ENCODE measurements at places on chromosomes 2 and 18. TPM values are rescaled to one million over a fixed set of nuclear protein-coding genes. Genes with fewer than 3 reads are reported as not detected.

The HOXD12 gene
- total RNA-seq: not detected

The AQP12A gene
- not detected for total RNA-seq

The SPATA3 gene
- not detected for total RNA-seq

The GRB14 gene
- total RNA-seq: 0.36 TPM

The HTR2B gene
- total RNA-seq: not detected

The FNDC4 gene
- total RNA-seq: 8.5 TPM

The CHRND gene
- not detected for total RNA-seq

The ATL2 gene
- 52.2 TPM for total RNA-seq

The UGT1A6 gene
- total RNA-seq: 11.2 TPM

The FZD7 gene
- 3.0 TPM for total RNA-seq

The SERPINB11 gene
- 7.1 TPM for total RNA-seq

The PSTPIP2 gene
- total RNA-seq: 4.7 TPM

The LHCGR gene
- not detected for total RNA-seq

The CAPN13 gene
- total RNA-seq: 1.4 TPM

The SLC4A3 gene
- total RNA-seq: 3.0 TPM

The ALPI gene
- not detected for total RNA-seq

The KRTCAP3 gene
- total RNA-seq: 26.0 TPM

The TXNDC2 gene
- total RNA-seq: not detected

DNA sequence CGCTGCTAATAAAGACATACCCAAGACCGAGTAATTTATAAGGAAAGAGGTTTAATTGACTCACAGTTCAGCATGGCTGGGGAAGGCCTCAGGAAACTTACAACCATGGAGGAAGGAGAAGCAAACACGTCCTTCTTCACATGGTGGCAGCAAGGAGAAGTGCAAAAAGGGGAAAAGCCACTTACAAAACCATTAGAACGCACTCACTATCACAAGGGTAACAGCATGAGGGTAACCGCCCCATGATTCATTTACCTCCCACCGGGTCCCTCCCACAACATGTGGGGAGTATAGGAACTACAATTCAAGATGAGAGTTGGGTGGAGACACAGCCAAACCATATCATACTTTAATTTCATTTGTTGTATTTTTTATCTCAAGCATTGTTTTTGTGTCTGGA is 67.5 kb downstream of the ATP9B start:
- no peak for ATAC-seq

- no peak for ATAC-seq
These were observed 2.3 kb upstream of the INO80D start for GRCh38 chr2:206088248-206088647.

DNA sequence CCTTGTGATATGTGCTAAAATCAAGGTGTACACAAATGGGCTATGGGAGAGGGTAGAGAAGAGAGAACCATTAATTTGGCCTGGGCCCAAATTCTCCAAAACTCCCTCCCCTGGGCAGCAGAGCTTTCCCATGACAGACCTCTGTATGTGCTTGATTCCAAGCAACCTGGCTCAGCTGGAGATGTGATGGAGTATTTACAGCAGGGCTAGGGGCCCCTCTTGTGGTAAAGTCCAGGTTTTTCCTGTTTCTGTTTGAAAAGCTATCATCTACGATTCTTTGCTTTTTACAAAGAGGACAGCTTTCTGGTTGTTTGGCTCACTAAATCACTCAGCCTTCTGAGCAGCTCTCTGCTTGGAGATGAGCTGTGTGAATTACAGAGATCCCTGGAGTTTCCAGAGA is 40.3 kb downstream of the KCNS3 start:
- ATAC-seq: no peak

GRCh38 chr2:152627351-152627957 is 89.8 kb downstream of the PRPF40A start:
- ATAC-seq: no peak

GRCh38 chr2:151071382-151071781 is 190.3 kb downstream of the RBM43 start:
- ATAC-seq: no peak

GRCh38 chr2:144751142-144751905 is 231.4 kb upstream of the ZEB2 start:
- no peak for ATAC-seq

DNA sequence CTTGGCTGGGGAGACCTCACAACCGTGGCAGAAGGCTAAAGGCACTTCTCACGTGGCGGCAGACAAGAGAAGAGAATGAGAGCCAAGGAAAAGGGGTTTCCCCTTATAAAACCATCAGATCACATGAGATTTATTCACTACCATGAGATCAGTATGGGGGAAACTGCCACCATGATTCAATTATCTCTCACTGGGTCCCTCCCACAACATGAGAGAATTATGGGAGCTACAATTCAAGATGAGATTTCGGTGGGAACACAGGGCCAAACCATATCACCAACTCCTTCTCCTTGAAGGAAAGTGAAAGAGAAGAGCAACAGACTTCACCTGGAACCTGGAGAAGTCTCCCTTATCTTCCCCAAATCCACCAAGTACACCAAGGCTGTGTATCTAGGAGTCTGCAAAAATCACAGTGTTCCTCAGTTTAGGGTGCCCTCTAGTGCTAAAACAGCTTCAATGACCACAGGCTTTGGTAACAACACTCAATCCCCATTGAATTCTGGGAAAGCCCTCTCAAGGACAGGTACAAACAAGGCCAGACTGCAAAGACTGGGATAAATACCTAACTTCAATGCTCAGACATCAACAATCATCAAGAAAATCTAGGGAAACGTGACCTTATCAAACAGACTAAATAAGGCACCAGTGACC is 148.8 kb upstream of the SRD5A2 start:
- peak; percentile 71 for ATAC-seq

GRCh38 chr2:20208476-20208859 is 16.5 kb downstream of the SDC1 start:
- ATAC-seq: no peak

DNA sequence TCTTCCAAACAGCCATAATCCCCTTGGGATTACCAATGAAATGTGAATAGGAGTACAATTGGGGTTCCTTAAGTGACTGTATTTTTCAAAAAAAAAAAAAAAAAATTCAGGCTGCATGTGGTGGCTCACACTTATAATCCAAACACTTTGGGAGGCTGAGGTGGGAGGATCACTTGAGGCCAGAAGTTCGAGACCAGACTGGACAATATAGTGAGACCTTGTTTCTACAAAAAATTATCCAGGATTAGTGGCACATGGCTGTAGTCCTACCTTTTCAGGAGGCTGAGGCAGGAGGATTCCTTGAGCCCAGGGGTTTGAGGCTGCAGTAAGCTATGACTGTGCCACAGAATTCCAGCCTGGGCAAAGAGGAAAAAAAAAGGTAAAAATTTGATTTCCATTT is 189.6 kb upstream of the GATA6 start:
- no peak for ATAC-seq

DNA sequence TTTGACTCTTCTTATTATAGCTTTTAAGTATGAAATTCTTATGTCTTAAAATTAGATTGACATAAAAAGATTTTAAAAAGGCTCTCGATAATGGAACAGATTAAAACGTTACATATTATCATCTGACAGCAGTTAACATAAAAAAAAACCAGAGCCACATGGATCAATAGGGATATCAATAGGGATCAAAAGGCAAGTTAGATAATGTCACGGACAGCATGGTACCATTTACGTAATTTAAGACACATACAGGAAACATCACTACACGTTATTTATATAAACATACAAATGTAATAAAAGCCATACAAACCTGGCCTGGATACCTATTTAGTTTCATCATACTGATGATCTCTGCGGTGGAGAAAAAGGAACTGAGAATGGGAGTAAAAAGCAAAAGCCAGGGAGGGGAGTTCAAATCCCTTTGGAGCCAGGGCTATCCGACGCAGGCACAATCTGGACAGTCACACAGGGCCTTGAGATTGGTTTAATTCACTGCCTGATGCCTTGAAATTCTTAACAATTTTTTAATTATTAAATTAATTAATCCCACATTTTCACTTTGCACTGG is 227.2 kb downstream of the AFF3 start:
- ATAC-seq: no peak

DNA sequence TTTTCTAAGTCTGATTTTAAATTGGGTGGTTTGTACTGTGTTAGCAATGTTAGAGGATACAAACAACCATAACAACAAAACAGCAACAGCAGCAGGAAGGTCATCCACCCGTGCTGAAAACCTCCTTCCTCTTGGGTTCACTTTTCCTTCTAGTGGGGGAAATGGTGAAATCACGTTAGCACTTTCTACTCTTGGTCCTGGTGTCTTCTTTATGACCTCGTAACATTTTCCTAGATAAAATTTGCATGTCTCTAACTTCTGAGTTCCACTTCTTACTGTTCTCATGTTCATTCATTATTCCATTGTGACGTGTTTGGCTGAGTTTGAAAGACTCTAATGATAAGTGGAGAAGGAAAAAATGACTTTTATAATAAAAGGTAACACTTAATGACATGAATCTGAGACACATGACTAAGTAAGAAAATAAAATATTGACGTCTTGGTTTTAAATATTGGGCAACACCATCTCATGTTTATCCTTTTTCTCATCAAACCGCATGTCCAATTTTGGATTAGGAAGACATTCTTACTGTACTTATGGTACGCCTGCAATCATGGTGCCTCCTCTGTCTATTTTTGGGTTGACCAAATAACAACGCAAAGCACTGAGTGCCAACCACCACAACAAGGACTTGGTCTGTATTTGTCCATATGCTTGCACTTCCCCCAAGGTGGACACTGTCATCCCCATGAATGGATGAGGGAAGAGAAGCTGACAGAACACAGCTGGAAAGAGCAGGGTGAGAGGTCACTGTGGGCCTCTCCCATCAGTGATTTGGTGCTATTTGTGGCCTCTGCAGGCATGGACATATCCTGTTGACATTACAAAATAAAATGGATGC is 25.7 kb upstream of the IL1R1 start:
- no peak for ATAC-seq

GRCh38 chr2:147917161-147917560 is 72.3 kb downstream of the ACVR2A start:
- ATAC-seq: no peak

- ATAC-seq: no peak
These were observed 19.6 kb upstream of the REV1 start for GRCh38 chr2:99509387-99509786.

- ATAC-seq: no peak
These were observed 84.7 kb downstream of the GLI2 start for GRCh38 chr2:120820263-120820952.

GRCh38 chr2:47437287-47437686 is 34.3 kb downstream of the MSH2 start:
- no peak for ATAC-seq

GRCh38 chr2:203683932-203684556 is 22.4 kb upstream of the CD28 start:
- ATAC-seq: peak; percentile 85

GRCh38 chr2:137929519-137929916 is 34.8 kb upstream of the HNMT start:
- no peak for ATAC-seq

- no peak for ATAC-seq
These were observed 6.0 kb downstream of the ATP6V1B1 start for GRCh38 chr2:70941701-70942100.

DNA sequence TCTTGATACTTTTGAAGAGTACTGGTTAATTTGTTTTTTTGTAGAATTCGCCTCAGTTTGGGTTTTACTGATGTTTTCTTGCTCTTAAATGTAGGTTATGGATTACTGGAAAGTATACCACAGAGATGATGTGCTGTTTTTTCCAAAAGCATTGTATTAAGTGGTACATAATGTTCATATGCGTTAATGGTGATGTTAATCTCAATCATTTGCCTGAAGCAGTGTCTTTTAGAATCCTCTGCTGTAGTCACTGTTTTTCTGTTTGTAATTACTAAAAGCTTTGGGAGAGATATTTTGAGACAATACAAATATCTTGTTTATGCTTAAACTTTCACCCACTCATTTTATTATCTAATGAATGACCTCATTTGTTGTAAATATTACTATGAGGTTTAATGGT is 163.4 kb upstream of the LRP1B start:
- ATAC-seq: no peak

- ATAC-seq: no peak
These were observed 11.9 kb upstream of the SLC40A1 start for GRCh38 chr2:189592353-189592984.

DNA sequence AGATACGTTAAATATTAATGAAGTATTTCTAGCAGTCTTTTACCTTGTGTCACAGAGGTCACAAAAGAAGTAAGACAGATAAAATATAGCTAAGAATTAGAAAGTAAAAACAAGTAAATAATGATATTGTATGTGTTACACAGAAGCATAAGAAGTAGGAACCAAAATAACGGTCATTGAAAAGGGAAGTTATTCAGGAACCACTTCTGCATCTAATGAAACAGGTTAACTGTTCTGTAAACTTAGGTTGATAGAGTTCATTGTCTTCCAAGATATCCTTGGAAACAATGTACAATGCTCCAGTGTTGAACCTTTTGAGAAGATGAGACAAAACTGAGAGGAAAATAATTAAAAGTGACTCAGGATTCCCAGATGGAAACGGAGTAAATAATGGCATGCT is 57.1 kb upstream of the CD302 start:
- ATAC-seq: no peak

- ATAC-seq: peak; percentile 21
These were observed 10.6 kb downstream of the DNAJB2 start for GRCh38 chr2:219289537-219290361.

- ATAC-seq: no peak
These were observed 3.8 kb upstream of the RHBDD1 start for GRCh38 chr2:226832061-226832460.

DNA sequence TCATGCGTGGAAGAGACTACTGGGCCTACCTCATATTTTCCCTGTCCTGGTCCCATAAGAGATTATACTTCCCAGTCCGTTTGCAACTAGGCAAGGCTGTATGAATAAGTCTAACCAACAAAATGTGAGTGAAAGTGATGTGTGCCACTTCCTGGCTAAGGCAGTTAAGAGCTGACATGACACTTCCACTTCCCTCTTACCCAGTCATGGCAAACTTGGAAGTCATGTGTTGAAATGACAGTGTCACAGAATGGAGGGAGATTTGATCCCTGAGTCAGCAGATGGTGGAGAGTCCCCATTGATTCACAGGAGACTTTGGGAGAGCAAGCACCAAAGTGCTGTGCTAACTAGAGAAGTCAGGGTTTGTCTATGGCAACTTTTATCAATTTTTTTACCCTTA is 36.4 kb downstream of the TACR1 start:
- no peak for ATAC-seq

GRCh38 chr18:31432316-31432715 is 15.2 kb upstream of the DSG3 start:
- no peak for ATAC-seq

GRCh38 chr2:37466533-37467222 is 122.2 kb downstream of the QPCT start:
- ATAC-seq: no peak
